ENCODE measurements at places on chromosomes 7 and 10.

DNA sequence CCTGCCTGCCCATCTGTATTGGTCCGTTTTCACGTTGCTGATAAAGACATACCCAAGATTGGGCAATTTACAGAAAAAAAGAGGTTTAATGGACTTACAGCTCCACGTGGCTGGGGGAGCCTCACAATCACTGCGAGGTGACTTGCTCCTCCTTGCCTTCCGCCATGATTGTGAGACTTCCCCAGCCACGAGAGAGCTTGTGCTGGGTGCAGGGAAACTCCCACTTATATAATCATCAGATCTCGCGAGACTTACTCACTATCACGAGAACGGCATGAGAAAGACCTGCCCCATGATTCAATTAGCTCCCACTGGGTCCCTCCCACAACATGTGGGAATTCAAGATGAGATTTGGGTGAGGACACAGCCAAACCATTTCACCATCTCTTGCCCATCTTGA lies 111.8 kb downstream of the MYL10 start:
- DNase-seq = no peak

- no peak for DNase-seq
These were observed 148.2 kb downstream of the KCND2 start for GRCh38 chr7:120421151-120421651.

DNA sequence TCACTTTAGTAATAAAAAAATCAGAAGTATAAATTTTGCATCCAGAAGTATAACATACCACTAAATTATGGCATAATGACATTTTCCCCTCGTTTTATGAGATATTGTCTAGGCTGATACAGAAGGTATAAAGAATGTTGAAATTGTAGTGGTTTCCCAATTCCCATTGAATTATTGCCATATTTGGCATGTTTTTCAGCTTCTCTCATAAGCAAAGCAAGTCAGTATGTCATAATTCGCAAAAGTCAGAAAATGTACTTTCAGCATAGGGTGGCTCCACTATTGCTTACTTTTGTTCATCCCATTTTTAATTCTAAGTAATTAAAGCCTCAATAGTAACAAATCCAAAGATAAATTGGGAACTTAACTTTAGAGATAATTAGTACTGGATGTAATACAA lies 19.7 kb upstream of the PTPRZ1 start:
- no peak for DNase-seq

GRCh38 chr7:142968229-142968628 lies 6.1 kb upstream of the KEL start:
- no peak for DNase-seq

DNA sequence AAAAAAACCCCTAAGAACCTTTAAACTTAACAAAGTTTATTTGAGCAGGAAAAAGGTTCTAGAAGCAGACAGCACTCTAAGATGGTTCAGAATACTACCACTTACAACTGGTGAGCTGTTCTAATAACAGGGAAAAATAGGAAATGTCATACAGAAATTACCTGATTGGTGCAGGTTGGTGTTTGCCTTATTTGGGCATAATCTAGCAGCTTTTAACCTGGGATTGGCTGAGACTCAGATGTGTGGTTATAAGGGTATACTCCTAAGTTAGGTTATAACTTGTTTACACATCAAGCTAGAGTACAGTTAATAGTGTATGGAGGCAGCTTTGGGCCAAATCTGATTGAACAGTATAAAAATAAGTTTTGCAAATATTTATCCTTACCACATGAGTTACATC lies 59.8 kb downstream of the MAPK8 start:
- DNase-seq = no peak

- DNase-seq = no peak
These were observed 5.3 kb downstream of the FBH1 start for GRCh38 chr10:5895365-5895764.

DNA sequence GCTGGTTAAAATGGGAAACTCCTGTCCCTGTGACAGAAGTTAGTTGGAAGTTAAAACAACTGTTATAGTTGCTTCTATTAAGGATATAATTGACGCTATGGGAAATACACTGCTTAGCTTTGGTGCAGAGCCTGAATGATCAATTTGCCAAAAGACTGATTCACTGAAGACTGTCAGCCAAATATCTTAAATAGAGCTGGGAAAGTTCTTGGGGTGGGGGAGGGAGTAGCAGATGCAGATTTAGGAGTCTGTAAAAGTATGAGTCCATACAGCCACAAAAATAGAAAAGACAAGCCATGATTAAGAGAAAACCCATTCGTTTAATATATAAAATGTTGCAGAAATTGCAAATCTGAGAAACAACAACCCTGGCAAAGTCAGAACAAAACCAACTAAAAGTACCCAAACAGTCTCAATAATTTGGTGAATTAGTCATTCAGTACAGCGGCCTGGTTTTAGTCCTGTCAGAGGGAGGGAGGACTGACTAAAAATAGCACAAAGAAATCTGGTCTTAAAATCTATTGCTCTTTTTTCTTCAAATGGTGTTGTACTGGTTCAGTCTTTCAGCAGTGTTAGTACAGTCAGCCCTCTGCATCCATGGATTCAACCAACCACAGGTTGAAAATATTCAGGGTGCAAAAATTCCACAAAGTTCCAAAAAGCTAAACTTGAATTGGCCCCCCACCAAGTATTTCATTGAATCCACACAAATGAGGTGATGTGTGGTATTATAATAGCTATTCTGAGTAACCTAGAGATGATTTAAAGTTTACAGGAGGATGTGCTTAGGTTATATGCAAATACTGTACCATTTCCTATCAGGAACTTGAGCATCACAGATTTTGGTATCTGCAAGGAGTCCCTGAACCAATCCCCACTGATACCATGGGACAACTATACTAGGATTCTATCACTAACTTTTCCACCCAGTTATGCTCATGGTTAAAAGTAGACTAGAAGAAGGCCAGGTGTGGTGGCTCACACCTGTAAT lies 30.0 kb downstream of the STK17A start:
- peak; percentile 73 for DNase-seq

DNA sequence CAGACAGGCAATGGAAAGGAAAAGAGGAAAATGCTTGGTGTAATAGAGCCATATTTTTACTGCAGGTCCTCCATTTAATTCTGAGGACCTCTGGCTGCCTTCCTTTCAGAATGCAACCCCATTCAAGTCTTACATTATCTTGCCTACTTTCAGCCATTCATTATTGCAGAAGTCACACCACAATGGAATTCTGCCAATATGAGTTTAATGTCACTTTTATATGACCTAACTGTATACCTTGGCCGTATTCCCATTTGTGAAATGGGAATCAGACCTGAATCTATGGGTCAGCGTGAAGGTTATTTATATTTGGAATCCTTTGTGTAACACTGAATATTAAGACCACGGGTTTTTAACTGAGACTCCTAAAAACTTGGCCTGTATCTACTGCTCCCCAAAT lies 241.7 kb upstream of the AOAH start:
- DNase-seq = no peak

DNA sequence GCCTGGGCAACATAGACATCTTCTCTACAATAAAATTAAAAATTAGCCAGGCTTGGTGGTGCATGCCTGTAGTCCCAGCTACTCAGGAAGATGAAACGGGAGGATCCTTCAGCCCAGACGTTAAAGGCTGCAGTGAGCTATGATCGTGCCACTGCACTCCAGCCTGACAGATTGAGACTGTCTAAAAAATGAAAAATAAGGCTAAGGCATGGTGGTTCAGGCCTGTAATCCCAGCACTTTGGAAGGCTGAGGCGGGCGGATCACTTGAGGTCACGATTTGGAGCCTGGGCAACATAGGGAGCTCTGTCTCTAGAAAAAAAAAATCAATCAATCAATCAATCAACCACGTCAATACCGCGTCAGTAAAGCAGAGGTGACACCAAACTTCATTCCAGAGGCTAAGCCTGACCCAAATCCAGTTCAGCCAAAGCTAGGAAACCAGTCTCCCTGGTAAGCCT lies 31.1 kb downstream of the MRPS24 start:
- DNase-seq = no peak

GRCh38 chr7:30019387-30019786 lies 7.1 kb downstream of the FKBP14 start:
- no peak for DNase-seq

DNA sequence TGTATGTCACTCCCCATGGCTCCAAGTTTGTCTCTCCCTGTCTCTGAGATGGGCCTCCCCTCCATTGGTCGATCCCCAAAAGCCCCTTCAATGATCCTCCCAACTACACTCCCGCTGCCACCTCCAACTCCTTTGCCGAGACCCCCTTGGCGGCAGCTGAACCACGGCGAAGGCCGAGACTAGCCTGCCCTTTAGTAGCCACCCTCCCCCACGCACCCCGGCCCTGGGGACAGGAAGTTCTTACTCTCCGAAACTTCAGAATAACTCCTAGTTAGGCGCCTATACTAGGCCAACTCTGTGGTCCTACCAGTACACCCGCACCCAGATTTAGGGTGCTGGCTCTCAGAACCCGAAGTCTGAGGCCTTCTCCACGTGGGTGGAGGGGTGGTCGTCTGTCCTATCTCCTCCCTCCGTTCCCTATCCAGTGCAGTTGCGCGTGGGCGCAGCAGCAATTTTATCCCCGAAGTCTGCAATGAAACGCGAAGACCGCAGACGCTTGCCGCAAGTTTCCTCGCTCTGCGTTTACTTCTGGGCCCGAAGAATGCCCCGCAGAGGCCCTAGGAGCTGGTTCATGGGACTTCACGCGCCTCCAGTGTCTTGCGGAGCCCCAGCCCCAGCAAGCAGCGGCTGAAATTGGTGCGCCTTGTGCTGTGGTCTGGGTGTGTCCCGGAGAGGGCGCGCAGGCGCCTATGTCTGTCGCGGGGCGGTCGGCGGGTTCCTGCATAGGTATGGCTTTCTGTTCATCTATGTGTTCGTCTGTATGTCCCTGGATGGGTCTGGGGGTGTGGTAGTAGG lies 82.6 kb upstream of the SLF2 start:
- DNase-seq = no peak

DNA sequence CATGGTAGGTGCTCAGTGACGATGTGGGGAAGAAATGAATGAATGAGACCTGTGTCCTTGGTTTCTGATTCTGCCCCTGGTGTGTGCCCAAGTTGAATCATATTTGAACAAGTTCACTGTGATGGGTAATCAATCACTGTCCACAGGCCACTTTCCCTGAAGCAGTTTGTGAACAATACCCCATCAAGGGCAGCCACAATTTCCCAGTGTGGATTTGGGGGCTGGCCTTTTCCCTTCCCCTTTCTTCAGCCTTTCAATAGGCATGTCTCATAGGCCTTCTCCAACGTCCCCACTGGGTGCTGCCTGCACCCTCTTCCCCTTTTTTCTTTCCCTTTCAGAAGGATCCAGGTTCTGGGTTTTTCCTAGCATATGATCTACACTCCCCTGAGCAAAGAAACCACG lies 64.7 kb downstream of the CREB5 start:
- no peak for DNase-seq

- DNase-seq = no peak
These were observed 60.7 kb upstream of the CCDC6 start for GRCh38 chr10:59967079-59967478.

- DNase-seq = no peak
These were observed 1.5 kb downstream of the SFRP5 start for GRCh38 chr10:97770255-97770654.

DNA sequence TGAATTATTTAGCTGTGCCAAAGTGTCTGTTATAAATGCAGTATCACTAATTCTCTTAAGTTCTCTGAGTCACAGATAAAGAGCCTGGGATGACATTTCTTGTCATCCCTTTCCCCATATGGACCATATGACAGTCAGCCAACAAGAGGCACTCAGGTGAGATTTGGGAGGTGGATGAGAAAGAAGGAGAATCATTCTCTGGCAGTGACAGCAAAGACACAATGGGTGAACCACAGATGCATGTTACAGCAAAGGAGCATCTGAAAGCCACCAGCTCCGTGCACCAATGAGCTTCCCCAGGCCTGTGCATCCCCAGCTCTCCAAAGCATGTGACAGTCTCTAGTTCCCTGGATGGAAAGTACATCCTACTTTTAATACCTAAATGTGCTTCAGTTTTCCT lies 10.8 kb downstream of the GIMAP6 start:
- DNase-seq = no peak

- peak; percentile 27 for DNase-seq
These were observed 73.6 kb downstream of the AHCYL2 start for GRCh38 chr7:129298268-129298893.

- DNase-seq = no peak
These were observed 60.9 kb downstream of the MAD1L1 start for GRCh38 chr7:2171855-2172254.

DNA sequence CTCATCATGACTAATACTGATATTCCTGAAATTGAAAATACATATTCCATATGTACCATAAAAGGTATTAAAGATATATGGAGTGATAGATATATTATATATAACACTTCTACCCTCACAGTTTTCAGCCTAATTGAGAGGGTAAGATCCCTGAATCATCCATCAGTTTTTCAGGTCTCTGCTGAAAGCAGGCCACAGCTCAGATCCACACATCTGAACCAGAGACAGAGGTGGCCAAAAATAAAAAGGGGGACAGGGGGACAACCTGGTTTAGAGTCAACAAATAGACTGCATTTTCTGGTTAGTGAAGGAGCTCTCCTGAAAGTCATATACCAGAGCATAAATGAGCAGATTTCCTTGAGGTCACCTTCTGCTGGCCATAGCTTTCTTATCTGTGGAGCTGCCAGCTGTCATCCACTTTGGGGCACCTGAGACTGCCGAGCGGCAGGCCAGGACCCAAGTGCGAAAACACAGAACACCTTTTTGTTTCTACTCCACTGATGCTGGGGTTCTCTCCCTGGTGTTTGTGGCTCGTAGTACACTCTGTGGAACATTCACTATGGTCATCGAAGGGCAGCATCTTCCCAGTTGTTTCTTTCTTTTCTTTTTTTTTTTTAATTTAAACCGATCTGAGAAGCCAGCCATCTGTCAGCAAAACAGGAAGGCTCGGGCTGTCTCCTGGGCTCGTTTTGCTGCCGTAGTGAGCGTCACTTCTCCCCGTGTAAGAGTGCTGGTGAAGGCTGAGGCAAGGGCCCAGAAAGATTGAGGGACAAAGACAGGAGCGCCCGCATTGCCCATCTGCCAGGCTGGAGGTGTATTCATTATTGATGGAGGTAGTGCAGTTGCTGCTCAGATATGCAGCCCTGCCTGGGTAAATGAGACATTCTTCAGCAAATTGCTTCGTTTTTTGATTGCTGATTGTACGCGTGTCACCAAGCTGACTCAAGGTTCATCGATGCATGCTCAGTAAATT lies 13.5 kb downstream of the IKZF1 start:
- no peak for DNase-seq

DNA sequence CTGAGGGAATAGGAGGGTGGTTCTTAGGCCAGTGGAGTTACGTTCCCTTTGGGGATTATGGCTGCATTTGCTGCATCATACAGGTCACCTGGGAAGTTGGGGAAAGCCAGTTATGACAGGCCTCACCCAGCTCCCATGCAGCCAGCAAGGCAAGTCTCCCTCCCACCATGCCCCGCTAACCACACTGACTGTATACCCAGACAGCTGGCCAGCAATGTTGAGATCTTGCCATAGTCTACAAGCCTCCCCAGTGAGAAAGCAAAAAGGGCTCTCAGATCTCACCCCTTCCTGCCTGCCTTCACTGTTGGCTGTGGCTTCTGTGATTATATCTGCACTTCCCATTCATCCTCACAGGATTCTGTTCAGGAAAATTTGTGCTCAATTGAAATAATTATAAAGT lies 133.3 kb upstream of the HGF start:
- no peak for DNase-seq

- no peak for DNase-seq
These were observed 69.9 kb downstream of the INPP5A start for GRCh38 chr10:132607491-132607890.

Data from fibroblast of skin of back (primary cell).